ENCODE measurements at places on chromosomes 6 and 20.

DNA sequence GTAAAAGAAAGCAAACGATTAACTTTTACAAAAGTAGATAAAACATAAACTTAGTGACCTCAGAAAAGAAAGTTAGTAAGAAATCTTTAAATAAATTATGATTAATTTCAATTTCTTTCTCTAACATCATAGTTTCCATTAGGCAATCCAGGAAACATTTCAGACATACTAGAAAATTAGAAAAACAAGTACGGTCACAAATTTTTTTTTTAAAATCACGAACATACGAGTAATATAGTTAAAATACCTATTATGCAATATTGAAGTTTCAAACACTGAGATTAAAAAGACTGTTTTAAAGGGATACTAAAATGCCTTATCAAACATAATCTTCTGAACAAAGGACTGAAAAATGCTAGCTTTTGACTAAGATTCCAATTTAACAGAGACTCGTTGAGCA, 26.2 kb downstream of the NOL7 start:
- no peak for DNase-seq

DNA sequence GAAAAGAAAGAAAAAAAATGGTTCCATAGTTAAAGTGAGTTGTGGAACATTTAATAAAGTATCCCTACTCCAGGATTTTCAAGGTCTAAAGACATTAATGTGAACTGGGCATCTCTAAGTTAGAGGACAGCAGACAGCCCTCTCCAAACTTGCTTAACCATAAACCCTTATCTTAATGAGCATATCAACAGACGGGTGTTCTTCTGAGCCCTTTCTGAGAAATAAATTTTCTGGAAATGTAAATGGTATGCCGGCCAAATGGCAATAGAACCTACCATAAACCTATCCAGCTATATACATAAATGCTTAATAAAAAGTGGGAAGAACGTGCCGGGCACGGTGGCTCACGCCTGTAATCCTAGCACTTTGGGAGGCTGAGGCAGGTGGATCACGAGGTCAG, 12.5 kb downstream of the SLC18B1 start:
- DNase-seq: no peak

DNA sequence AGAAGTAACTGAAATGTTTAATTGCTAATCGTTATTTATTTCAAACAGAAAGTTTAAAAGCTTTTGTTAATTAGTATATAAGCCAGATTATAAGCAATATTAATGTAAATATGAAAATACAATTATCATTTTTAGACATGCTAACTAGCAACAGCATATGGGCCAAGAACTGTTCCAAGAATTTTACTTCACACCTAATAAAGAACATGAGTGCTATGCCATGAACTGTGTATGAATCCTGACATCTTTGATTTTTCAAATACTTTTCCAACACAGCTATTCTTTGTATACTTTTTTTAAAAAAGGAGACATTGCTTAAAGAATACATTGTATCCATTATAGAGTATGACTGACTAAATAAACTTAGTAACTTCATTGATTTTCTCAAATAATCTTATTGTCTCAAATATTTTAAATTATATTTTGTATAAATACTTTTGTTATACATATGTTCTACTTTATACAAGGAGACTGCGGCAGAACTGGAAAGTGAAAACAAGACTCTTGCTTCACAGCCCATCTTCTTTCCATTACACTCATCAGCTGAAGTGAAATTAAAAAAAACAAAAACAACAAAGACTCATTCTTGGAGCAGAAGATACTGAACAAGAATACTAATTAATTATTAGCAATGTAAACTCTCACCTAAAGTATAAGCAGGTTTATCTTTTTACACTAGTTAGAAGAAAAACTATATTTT, 89.9 kb downstream of the EPHA7 start:
- no peak for DNase-seq

DNA sequence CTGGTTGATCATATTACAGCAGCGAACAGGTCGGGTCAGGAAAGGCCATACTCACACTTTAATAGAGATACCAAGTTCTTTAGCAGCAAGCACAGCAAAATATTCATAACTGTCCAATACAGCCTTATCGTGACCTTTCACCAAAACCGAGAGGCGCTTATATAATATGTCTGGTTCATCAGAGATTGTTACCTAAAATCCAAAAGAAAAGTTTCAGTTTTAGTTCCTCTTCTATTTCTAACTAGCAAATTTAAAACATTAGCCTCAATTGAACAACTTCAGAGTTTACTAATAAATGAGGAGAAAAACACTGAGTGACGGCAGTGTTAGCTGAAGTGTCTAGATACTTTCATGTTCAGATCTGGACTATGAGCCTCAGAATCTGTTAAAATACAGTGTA, 5.9 kb downstream of the MRPS10 start:
- no peak for DNase-seq

DNA sequence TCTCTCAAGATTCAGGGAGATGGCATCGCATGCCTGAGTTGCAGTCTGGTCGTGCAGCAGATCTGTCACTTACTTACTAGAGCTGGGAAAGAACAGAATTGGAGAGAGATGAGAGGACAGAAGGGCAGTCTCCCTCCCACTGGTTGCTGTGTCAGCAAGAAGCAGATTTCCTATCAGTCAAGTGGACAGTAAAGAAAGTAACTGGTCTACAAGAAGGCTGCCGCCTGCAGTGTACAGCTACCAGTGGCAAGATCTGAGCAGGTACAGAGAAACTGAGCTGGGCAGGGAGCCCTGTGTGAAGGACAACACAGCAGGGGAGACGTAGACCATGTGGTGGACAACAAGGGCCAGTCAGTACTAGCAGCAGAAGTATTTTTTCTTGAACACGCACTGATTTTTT, 49.5 kb upstream of the PCSK2 start:
- DNase-seq: no peak

DNA sequence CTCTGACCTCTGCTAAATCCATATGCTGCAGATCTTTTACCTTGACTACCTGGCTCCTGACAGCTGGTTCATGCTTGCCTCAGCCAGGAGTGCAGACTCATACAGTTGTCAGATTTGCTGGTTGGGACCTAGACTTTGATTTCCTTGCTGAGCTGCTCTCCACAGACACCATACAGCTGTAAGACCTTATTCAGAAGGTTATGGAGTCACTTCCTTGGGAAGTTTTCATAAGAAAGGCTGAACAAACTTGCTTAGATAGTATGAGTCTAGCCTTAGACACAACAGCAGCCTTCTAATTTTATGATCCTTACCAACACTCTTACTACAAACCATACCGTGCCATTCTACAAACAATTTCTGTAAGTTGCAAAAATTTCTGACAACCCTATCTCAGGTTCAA, 102.9 kb downstream of the EDN1 start:
- DNase-seq: no peak

DNA sequence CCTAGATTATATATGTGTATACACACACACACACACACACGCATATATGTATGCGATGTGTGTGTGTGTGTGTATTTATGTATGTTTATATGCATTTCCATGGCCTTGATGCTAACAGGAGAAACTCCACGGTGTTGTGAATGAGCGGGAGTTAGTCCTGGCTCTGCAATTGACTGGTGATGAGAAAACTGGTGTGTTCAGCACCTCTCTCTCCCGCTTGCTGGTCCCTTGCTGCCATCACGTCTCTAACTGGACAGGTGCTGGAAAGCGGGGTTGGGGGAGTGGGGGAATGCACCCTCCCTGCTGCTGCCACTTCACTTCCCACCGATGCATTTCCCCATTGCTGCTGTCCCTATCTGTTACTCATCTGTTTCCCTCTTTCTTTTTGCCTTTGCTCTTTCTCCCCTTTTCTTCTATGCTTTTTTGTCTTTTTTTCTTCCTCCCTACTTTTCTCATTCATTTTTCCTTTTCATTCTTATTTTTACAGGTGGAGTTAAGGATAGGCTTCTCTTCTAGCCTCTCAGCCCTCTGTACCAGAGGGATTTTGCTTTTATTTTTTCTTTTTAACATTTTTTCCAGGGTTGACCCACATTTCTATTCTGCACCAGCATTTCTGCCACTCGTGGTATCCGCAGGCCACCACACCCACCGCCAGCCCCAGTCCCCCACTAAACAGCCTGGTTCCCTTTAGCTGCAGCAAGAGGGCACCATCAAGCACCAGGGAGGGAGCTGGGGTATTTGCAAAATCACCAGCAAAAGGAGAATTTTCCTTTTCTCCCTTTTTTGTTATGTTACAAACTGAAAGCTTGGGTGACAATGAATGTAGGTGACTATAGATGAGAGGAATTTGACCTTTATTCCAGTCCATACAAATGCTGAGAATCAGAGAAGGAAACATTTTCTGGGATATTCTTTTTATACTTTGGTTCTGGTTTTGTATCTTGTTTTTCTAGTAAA, 115.6 kb downstream of the TCP11 start:
- peak; percentile 52 for DNase-seq

GRCh38 chr20:34512266-34512954, 3.8 kb upstream of the DYNLRB1 start:
- DNase-seq: no peak

DNA sequence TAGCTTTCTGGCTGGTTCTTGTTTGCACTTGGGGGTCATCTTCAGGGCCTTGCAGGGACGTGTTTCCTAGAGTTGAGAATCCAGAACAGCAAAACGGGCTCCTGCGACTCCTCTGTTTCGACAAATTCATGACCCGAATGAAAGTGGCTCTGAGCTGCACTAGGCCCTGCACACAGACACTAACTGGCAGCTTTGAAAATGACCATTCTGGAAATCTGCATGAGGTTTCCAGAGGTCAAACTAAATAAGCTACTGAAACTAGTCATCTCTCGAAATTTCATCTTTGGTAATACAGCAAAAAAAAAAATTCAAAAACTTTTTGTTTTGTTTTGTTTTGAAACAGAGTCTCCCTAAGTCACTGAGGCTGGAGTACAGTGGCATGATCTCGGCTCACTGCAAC, 15.5 kb upstream of the BMP7 start:
- DNase-seq: no peak

GRCh38 chr20:24675651-24676352, 206.4 kb downstream of the SYNDIG1 start:
- DNase-seq: no peak

DNA sequence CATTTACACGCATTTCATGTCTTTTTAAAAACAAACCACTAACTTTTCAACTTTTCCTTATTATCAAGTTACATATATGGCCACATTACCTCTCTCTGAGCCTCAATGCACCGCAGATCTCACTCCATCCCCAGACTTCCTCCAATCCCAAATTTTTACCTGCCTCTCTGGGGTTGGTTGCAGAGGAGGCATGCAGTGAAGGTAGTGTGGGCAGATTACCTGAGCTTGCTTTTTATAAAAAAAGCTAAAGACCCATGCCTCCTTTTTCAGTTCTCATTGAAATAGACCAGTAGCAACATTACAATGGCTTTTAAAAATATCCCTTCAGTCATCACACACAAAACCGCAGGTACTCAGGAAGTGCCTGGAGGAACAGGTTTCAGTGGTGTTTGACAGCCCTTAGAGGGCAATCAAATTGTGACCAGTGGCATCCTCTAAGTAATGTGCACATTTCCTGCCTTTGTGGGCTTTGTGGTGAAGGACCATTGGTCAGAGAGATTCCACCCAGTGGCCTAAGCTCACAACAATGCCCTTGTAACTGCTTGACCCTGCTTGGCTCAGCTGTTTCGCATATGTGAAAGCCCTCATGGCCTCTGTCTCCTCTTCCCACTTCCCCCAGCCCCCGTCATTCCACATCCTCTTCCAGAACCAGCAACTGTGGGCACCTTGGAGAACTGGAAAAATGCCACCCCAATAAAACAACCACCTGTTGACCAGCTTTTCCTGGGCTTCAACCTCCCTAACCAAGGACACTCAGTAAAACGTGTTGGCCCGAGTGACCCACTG, 30.2 kb upstream of the IL17A start:
- peak; percentile 51 for DNase-seq

DNA sequence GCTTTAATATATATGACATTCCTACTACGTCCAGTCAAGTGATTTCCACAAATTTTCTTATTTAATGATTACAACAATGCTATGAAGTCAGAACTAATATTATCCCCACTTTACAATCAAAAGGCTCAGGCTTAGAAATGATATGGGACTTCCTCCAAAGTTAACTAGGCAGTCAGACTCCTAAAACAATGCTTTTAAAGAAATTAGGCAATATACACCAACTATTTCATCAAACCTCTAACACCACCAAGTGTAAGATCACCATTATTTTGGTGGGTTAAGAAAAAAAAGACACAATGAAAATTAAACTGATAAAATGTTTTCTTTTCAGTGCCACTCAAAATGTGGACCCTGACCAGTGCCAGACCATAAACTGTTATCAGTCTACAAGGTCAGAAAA, 256.1 kb upstream of the RUNX2 start:
- no peak for DNase-seq

DNA sequence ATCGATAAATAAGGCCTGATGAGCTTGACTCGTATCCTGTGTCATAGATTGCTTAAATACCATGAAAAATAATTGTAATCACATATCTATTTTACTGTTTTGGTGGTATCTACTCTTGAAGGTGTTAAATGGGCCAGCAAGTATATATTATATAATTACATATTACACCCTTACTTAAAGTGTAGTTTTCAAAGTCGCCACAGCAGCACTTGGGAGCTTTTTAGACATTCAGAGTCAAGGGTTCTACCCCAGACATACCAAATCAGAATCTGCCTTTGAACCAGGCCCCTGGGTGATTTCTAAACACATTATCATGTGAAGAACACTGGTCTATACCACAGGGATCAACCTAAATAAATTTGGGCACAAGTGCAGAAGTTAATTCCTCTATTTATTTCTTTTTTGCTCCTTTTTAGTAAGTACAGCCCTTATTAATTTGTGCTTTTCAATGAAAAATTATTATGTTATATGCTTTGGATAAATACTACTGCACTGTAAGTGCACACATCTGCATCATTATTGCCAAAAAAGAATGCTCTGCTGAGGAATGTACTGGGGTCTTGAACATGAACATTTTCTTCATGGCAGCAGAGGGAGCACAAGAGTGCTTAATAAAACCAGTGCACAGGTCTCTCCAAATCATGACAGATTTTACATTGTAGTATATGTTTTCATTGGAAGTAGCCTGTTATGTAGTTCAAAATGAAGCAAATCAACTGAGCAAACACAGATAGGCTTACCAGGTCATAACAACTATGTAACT, 3.1 kb upstream of the ATXN1 start:
- DNase-seq: peak; percentile 44

- peak; percentile 21 for DNase-seq
These were observed 114.6 kb downstream of the CLIC5 start for GRCh38 chr6:45900808-45901752.

DNA sequence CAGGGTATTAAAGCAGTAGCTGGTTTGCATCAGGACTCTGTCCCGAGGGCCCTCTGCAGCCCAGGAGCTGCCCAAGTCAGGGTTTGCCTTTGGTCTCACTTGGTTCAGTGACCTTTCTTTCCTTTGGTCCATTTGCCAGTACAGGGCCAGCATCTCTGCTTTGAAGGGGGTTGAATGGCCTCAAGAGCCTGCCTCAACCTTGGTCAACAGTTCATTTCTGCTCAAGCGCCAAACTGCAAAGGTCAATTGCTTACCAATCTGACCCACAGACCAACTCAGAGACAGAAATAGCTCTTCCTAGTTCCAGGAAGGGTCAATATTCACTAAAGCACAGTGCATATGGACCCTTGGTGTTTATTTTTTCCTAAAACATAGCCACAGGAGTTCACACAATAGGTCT, 19.4 kb downstream of the VIP start:
- DNase-seq: no peak
